Stimulated activated CD8-positive, alpha-beta memory T cell treated with anti-CD3 and anti-CD28 coated beads, Interleukin-2, amount 100 ng/mL, for 48 hours (primary cell): ENCODE measurements at places on chromosomes 7 and 10.

GRCh38 chr7:28490831-28491230, 78.5 kb downstream of the CREB5 start:
- no peak for DNase-seq

DNA sequence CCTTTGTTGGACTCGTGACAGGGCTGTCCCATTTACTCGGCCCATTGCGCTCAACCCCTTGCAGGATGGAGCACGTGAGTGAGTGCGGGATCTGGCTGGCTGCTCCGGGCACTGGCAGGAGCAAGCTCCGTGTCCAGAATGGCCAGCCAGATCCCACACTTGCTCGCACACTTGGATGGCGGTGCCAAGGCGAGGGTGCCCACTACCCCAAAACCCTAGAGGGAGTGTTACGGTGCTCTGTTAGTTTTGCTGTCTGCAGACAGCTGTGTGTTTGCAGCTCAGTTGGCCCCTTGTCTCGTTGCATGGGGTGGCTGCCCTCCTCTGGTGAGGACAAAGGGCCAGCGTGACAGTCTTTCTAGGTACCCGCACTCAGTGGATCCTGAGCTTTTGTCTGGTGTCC, 34.2 kb downstream of the ZNF487 start:
- DNase-seq = no peak

DNA sequence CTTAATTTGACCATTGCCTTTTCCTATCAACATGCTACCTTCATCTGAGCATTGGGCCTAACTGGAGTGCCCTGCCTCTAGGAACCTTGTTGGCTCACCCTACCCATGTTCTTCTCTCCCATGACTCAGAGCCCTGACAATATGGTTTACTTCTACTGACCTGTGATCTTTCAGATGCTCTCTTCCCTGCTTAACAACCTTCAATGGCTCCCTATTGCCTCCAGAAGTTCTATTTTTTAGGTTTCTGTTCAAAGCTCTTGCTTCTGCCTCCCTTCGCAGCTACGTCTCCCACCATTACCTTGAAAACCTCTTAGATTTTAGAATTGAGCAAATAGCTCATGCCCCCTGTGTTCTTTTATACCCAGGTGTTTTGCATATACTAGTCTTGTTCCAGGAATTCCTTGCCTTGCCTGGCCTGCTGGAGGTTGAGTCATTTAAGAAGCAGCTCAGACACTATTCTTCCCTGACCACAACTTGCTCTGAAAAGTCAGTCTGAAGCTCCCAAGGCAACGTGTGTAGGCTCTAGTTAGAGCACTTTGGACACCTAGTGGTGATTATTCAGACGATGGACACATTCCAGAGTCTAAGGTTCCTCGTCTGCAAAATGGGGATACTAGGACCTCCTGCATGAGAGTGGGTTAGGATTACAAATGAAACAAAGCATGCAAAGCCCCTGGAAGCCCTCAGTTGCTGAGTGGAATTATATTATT, 64.4 kb upstream of the EMX2 start:
- DNase-seq = no peak

DNA sequence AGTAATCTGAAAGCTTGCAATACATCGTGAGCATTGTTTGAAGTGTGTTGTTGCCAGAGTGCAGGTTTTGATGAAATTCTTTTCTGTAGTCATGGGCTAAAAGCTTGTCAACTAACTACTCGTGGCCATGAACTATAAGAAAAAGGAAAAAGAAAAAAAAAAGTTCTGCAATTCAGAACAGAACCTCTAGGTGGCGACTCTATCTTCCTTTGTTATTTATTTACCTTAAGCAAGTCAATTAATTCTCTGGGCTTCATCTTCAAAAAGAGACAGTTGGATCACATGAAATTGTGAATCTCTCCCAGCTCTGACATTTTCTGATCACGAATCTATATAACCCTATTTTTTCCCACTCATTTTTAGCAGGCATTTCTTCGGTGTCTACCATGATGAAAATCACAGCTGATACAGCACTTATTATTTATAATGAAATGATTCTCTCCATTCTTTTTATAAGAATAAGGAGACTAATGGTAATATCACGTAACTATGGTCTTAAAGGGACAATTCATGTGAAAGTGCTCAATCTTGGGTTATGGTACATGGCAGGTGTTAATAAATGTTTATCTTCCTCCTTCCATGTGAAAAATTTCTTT, 18.8 kb downstream of the TMEM196 start:
- no peak for DNase-seq

DNA sequence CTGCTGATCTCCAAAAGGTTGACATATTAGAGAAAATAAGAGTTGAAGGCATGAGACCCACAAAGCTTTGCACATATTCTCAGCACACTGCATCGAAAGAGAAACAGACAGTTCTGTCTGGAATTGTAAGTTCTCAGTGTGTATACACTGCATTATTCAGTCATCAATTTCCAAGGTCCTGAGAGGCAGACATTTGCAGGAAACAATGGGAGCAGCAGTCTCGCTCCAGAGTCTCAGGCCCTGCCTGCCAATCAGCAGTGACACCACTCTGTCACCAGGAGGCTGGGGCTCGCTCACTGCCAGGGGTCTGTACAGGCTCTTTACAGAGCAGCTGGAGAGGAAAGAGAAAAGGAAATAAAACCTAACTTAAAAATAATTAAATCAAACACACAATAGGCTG, 36.3 kb downstream of the JAZF1 start:
- no peak for DNase-seq

GRCh38 chr10:116743266-116744064, 1.1 kb upstream of the HSPA12A start:
- DNase-seq = no peak

- no peak for DNase-seq
Measured at GRCh38 chr7:104328970-104329825, 795 bp downstream of the LHFPL3 start.

DNA sequence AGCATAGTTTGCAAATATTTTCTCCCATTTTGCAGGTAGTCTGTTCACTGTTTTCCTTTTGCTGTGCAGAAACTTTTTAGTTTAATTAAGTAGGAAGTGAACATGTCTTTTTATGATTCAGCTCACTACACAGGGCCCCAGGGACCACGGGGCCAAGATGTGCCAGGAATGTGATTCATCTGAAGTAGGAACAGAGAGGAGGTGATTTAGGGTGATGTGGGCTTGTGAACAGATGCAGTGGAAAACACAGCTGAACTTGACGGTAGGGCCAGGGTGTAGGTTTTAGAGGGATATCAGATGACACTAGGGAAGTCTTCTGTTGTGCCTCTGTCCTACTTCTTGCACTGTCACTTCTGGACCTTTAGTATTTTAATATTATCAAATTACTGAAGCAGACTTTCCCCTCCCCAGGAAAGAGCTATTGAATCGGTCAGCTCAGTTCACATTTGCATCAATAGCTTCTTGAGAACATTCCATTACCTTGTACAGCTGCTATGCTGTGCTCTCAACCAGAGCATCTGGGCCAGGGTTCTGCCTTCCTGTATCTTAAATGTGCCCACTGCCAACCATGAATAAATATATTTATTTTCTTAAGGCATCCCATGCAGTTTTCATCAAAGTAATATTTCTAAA, 96.9 kb downstream of the OSBPL3 start:
- DNase-seq = no peak

DNA sequence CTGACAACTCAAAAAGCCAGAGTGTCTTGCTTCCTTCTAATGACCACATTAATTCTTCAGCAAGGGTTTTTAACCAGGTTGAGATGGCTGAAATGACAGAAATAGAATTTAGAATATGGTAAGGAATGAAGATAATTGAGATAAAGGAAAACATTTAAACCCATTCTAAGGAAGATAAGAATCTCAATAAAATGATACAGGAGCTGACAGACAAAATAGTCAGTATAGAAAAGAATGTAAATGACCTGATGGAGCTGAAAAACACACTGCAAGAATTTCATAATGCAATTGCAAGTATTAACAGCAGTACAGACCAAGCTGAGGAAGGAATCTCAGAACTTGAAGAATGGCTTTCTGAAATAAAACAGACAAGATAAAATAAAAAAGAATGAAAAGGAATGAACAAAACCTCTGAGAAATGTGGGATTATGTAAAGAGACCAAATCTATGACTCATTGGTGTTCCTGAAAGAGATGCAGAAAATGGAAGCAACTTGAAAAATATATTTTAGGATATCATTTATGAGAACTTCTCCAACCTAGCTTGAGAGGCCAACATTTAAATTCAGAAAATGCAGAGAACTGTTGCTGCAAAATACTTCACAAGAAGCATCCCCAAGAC, 87.1 kb downstream of the SAMD9 start:
- no peak for DNase-seq

- no peak for DNase-seq
Measured at GRCh38 chr7:151310578-151310977, 31.0 kb upstream of the NUB1 start.

DNA sequence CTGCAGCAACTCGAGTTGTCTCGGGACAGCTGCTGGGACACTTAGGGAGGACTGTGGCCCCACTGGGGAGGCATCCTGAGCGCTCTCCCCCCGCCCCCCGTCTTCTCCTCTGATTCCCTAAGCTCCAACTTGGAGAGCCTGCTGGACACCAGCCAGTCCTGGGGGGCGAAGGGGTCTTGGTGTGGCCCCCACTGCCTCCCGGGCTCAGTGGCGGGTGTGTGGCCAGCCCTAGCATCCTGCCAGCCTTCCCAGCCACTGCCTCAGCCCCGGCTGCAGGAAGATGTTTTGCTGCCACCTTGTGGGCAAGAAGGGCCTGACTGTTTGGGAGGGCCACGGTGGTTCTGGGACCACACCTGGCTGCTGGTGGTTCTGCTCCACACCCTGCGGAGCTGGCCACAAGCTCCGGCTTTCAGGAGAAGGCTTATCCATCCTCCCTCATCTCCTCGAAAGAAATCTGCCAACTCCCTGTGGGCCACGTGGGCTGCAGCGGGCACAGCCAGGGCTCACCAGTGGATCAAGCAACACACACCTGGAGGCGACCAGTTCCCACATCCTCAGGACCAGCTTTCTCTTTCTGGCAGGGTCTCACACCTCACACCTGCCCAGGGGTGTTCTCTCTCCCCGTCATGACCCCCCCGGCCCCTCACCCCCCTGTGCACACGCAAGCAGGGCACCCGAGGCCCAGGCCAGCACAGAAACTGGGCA, 24.8 kb downstream of the AGAP3 start:
- peak; percentile 62 for DNase-seq
